HepG2 (cell line): ENCODE measurements at places on chromosomes 5 and 9. TPM values are rescaled to one million over a fixed set of nuclear protein-coding genes. Genes with fewer than 3 reads are reported as not detected.

The STPG3 gene
- total RNA-seq: not detected in 2 replicates

The TARS1 gene
- 184 and 297 TPM in 2 replicates for total RNA-seq

The RPL12 gene
- total RNA-seq: 1,551 and 1,660 TPM in 2 replicates

The ANKRD31 gene
- 0.08 and 0.09 TPM in 2 replicates for total RNA-seq

The FAM78A gene
- total RNA-seq: 0.14 and 0.18 TPM in 2 replicates

- no peak for DNase-seq
Observed at GRCh38 chr5:100469767-100470166, 65.4 kb upstream of the FAM174A start.

DNA sequence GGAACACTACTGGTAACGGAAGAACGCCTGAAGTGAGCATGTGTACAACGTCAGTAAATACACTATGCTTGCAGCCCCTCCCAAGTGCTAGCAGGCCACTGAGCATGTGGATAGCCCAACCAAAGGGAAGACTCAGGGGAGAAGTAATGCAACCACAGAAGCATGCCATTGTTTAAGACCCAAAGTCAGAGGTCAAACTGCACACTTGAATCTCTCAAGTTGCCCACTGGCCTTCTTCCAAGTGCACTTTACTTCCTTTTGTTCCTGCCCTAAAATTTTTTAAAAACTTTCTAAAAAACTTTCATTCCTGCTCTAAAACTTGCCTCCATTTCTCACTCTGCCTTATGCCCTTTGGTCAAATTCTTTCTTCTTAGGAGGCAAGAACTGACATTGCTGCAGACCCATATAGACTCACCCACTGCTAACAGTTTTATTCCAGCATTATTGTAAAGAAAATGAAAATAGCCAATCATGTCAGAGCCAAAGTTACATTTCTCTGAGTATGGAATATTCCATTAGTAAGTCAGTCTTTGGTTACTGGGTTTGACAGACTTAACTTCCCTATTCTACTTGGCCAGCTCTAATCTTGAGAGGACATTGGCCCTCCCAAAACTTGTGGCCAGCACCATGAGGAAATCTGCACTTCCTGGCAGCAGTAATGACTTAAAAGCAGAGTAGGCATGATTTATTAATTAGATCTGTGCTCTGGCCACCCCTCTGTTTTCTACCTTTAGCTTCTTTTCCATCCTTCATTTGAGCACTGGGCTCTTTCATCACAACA, 76.9 kb downstream of the TSSK1B start:
- DNase-seq: no peak

GRCh38 chr5:89036166-89036565, 153.2 kb upstream of the MEF2C start:
- no peak for DNase-seq

GRCh38 chr9:81380504-81381359, 308.6 kb downstream of the TLE1 start:
- no peak for DNase-seq

DNA sequence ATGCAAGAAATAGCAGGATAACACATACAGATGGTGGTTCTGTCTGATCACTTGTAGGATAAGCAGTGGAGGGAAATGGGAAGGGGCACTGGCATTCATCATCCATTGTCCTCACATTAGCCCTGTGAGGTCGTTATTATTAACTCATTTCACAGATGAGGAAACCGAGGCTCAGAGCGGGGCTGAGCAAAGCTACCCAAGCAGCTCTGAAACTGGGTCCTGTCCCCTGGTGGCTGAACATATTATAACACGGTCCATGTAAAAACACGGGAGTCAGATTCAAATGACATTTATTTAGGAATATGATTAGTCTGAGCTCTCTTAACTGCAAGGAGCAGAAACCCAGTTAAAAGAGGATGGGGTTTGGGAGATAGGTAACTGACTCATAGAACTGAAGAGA, 43.1 kb downstream of the HRH2 start:
- DNase-seq: no peak

GRCh38 chr5:103498211-103498610, 64.4 kb downstream of the NUDT12 start:
- no peak for DNase-seq

- no peak for DNase-seq
Observed at GRCh38 chr5:110239786-110240185, 486.7 kb downstream of the TMEM232 start.

- no peak for DNase-seq
Observed at GRCh38 chr5:116613445-116613844, 38.8 kb upstream of the SEMA6A start.

GRCh38 chr9:96006296-96006879, 130.9 kb downstream of the ERCC6L2 start:
- DNase-seq: no peak

DNA sequence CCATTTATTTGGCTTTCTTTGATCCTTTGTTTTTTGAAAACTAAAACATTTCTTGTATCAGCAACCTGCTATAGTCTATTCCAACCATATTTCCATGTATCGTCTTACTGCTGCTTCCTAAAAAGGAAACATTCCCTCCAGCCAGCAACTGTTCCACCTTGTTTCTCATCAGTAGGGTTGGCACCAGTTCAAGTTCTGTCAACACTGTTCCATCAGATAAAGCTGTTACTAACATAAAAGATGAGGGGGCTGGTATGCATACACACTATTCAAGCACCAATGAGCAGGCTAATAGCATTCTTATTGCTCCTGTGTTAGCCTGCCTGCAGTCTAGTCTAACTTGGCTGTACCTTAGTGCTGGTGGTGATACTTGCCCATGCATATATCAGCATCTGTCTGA, 178.3 kb downstream of the CWC27 start:
- DNase-seq: peak; percentile 22

GRCh38 chr9:125146247-125146646, 2.9 kb upstream of the SCAI start:
- no peak for DNase-seq

GRCh38 chr5:114782869-114783268, 386.8 kb downstream of the TRIM36 start:
- no peak for DNase-seq

- no peak for DNase-seq
Observed at GRCh38 chr5:121138495-121138907, 674.4 kb downstream of the PRR16 start.

DNA sequence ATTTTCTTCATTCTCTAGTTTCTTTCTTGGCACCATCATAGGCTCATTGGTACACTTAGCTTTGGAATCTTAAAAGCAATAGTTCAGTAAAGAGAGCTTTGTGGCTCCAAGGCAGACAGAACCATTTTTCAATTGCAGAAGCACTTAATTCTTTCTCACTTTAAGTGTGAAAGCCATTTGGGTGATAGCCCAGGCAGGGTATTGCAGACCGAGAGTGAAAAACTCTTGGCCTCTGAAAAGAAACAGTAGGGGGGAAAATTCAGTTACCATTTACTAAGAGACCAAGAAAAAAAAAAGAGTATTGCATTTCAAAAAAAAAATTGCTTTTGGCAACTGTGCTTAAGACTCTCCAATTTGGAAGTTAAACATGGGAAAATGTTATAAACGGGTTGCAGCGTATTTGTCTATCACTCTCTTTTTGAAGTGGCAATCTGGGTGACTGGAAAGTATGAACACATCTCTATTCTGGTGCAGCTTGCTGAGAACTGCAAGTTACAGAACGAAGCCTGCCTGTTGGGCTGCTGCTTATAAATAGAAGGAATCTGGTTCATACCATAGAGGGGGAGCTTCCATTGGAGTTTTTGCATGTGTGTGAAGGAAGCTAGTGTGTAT, 170.5 kb downstream of the TLE4 start:
- no peak for DNase-seq

- DNase-seq: no peak
Observed at GRCh38 chr5:172700365-172701290, 59.6 kb downstream of the NEURL1B start.

GRCh38 chr9:128022886-128023285, 42.1 kb upstream of the EEIG1 start:
- DNase-seq: no peak
